ENCODE measurements at places on chromosomes 11 and 22.
A peak's percentile ranks its signal among the peaks of the same experiment; 100 is the strongest.

DNA sequence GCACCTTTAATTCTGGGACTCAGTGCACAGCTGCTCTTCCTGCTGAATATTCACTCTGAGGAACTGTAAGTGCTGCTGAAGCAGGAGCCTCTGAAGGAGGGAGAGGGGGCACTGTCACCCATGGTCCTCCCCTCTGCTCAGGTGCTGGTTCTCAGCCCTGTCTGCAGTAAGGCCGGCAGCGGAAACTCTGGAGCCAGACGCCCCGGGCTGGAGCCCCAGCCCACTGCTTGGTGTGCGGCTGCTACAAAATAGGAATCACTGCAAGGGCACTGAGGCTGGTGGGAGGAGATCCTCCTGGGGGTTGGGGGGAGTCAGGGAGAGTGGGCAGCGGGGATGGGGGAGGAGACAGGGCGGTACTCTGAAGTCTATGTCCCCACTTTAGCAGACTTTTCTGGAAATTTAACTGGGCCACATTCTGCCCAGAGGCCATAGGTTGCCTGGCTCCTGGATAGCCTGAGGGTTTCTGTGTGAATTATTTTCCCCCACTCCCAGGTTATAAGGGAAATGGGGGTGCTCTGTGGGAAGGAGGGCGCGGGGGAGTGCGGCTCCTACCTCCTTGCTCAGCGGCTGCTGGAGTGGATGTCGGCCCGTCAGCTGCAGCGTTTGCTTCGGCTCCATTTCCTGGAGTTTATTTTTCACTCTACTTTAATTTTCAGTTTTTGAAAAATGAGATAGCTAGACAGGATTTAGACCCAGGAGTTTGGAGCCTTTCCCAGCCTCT, 33.6 kb downstream of the TBC1D22A start:
- DNase-seq: no peak

GRCh38 chr22:45884201-45885062, 92.5 kb downstream of the WNT7B start:
- no peak for DNase-seq

GRCh38 chr22:48464246-48464645, 1363.4 kb downstream of the BRD1 start:
- DNase-seq: no peak

GRCh38 chr22:42066937-42067336, 3.7 kb downstream of the NAGA start:
- no peak for DNase-seq

DNA sequence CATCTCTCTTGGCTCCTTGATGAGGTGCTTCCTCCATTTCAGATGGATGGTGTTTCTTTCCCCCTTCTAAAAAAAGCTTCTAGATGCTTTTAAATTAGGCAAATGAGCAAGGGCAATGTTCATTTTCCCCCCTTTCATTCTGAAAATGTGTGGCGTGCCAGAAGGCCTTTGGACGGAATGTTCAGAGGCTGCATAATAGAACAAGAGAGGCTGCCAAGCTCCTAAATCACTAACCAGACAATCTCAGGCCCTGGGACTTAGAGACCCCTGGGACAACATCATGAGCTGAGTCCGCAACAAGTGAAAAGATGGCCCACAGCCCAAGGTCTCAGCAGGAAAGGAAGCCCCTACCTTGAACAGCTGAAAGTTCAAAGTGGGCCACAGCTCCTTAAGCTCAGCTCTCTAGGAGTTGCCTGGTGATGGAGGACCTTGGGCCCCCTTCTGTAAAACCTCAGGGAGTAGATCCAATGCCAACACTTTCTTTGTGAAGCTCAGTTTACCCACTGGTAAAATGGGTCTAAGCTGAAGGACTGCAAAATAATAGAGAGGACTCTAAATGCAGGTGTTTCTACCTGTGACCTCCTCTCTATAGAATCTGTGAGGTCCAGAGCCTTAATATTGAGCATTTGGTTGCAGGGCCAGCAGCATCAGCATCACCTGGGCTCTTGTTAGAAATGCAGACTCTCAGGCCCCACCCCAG, 144.0 kb downstream of the FBXO7 start:
- no peak for DNase-seq

DNA sequence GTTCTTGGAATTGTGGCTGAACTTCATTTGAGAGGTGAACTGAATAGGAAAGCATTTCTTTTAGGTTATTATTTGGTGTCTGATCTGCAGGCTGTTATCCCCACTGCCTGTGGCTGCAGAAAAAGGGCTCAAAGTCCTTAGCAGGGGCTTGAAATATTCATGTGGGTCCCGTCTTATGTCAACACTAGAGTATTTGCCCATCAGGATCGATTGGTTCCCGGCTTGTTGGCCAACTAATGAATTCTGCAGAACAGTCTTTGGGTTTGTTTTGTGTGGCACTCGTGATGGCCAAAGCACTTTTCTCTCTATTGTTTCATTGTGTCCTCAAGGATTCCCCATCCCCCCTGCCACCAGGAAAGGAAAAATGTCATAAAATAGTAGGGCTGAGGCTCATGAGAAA, 211.9 kb downstream of the MYO18B start:
- no peak for DNase-seq

DNA sequence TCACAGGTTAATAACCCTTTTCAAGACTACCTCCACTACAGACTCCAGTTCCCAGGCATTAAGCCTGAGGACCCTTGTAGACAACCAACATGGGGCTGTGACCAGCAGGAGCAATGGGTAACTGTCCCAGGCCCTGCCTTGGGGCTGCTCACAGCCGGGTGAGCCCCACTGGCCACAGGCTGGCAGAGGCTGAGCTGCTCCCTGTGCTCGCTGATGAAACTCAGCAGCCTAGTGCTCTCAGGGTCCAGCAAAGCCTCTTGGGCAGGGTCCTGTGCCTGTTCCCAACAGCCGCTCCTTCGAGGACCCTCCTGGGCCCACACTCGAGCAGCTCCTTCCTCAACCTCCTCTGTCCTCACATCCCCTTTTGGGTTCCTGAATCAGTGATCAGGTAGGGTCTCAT, 99.8 kb downstream of the VPREB1 start:
- DNase-seq: no peak

DNA sequence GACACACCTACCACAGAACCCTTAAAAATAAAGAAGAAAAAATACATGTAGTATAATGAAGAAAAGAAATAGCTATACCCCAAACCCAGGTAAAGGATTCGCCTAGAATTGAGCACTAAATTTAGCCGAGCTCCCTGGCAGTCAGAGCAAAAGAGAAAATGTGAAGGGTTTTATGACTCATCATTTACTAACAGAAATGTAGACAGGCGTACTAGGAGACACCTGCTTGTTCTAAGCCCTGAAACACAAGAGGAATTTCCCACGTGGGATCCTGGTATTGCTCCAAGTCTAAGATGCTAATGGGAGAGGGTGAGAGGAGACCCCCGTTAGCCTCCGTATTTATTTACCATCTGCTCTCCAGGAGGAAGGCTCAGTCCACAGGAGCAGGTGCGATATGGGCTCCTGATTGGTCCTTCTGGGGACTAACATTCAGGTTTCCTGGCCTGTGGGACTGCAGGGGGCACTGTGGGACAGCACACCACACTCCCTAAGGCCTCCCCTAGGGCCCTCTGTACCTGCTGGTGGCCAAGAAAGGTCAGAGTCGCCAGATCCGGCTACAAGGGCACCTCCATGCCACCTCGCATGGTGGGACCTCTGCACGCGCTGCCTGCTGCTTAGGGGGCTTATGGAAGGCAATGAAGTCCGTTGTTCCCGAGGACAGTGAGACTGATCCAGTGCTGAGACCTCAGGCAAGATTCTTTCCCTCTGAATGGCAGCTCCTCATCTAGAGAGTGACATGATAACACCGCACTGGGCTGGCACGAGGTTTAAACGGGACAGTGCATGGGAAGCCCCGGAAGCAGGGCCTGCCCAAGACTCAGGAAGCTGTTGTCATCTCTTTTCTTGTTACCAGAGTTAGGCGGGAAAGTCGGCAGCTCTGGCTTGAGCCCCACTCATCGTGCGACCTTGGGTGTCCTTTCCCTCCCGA, 25.8 kb downstream of the KCNC1 start:
- peak; percentile 76 for DNase-seq

GRCh38 chr11:69203381-69203780, 47.6 kb downstream of the SMIM38 start:
- no peak for DNase-seq

DNA sequence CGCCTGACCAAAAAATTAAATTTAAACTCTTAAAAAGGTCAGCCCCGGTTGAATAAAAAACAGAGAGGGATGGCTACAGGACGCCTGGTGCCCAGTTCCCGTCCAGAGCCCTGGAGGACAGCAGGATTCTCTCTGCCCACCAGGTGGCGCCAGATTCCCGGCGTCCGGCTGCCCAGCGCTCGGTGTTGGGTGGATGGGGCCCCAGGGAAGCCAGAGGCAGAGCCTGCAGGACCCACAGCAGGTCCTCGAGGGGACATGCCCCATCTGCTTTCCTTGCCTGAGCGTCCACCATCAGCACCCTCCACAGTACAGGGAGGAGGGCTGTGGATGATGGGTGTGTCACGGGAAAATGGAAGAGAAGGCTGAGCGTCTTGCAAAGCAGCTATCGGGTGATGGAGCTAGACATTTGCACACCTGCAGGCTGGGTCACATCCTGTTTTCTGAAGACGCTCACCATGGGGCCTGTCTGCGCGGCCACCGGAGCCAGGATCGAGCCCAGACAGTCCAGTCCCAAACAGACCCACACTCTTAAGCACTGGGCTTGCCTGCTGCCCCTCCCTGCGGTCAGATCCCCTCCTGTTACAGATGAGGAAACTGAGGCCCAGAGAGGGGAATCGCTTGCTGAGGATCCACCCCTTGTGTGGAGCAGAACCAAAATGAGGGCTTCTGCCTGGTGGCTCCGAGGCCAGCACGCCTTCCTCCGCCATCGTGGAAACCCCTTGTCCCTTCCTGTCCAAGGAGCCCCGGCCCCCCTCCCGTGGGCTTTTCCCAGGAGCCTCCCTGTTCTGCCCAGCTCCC, 18.5 kb upstream of the CBX7 start:
- DNase-seq: peak; percentile 88

DNA sequence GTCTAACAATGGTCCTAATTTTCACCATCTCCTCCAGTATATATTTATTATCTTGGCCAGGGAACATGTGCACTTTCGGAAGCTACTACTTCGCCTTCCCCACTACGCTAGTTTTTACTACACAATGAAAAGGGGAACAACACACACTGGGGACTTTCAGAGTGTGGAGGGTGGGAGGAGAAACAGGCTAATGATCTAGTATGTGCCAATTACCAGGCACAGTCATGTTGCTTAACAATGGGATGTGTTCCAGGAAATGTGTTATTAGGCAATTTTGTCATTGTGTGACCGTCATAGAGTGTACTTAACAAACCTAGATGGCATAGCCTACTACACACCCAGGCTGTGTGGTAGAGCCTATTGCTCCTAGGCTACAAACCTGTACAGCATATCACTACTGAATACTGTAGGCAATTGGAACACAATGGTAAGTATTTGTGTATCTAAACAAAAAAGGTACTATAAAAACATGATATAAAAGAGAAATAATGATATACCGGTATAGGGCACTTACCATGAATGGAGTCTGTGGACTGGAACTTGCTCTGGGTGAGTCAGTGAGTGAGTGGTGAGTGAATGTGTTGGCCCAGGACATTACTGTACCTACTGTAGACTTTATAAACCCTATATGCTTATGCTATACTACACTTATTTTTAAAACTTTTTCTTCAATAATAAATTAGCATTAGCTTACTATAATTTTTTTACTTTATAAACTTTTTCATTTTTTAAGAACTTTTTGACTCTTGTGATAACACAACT, 20.1 kb upstream of the CUL5 start:
- no peak for DNase-seq

- DNase-seq: no peak
Observed at GRCh38 chr22:26748845-26749244, 91.5 kb downstream of the MIAT start.

DNA sequence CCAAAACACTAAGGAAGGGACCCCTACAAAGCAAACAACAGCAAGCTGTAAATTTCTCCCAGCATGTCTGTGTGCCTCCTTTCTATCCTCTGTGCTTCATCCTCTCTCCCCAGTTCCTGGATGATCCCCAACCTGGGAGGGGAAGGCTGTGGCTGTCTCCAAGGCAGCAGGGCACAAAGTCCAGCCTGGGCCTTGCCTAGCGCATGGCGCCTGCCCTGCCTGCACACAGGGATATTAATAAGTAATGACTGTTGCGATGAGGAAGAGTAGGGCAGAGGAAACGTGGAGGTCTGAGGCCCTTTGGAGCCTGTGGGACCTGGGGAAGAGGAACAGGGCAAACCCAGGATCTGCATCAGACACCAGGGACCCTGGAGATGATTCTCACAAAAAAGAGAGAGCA, 2.0 kb downstream of the USH1C start:
- no peak for DNase-seq

DNA sequence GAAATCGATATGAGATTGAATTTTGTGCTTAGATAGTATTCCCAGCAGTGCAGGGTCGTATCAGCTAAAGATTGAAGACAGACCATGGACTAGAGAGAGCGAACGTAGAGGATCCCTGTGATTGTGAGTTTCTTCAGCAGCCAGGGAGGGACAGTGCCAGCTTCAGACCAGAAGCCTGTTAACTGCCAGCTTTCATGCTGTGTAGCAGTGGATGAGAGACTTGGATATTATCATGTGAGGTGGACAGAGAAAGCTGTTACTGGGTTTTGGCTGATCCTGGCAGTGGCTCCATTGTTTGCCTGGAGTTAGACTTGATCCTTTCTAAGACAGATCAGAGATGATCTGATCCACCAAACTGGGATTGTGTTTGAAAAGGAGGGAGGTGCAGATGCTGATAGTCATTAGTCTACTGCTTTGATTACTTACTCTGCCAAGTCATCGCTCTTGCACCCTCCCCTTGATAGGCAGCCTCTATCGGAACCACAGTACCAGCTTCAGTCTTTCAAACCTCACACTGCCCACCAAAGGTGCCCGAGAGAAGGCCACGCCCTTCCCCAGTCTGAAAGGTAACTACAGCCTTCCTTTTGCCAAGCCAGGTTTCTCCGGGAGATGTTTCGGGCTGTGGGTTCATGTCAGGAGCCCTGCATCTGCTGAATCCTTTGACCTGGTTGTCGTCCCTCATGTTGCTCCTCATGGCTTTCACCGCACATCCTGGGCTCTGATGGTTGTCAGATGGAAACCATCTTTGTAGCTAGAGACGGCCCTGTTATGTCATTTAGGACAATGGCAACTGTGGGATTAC, 16.2 kb downstream of the MADD start:
- DNase-seq: no peak

GRCh38 chr11:67277231-67277961, 11.1 kb downstream of the GRK2 start:
- peak; percentile 90 for DNase-seq

Data from dermis blood vessel endothelial cell (primary cell).